Posterior vena cava (tissue), 2 donors: ENCODE measurements at places on chromosomes 7 and 10. TPM values are rescaled to one million over a fixed set of nuclear protein-coding genes. Genes with fewer than 3 reads are reported as not detected.
A peak's percentile ranks its signal among the peaks of the same experiment; 100 is the strongest.

DNA sequence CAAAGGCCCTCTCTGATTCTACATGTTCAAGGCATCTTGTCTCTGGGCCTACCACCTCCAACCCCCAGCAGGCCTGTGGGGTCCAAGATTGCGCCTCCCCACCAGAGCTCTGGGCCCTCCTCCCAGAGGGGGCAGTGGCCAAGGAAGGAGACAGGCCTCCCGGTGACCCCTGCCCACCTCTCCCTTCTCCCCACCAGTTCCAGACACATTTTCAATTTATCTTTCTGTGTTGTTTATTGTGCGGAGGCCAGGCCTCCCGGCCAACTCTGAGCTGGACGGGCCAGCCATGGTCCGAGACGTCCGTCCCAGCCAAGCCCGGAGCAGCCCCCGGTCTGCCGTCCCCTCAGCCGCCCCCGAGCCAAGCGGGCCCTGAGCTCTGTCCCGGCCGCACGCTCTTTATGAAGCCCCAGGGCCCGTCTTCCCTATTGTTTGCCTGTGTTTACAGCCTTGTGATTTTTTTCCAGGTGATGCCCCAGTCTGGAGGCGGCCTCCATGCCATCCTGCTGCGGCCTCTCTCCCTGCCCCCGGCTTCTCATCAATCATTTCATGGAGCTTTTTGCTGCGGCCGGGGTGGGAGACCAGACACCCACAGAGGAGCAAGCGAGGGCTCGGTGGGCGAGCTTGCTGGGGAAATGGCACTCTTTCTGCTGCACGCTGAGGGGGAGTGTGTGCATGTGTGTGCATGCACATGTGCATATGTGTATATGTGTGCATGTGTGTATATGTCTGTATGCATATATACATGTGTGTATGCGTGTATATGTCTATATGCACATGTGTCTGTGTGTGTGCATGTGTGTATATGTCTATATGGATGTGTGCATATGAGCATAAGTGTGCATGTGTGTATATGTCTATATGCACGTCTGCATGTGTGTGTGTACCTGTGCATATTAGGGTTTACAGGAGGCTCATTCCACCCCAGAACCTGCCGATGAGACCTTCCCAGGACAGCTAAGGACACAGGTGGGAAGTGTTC is 52.7 kb upstream of the ELN start:
- peak; percentile 79 for DNase-seq

- DNase-seq, result no peak
These were observed 55.4 kb downstream of the EEPD1 start for GRCh38 chr7:36208426-36208825.

NPSR1 gene
- total RNA-seq, result not detected

CPN1 gene
- not detected for total RNA-seq

DNA sequence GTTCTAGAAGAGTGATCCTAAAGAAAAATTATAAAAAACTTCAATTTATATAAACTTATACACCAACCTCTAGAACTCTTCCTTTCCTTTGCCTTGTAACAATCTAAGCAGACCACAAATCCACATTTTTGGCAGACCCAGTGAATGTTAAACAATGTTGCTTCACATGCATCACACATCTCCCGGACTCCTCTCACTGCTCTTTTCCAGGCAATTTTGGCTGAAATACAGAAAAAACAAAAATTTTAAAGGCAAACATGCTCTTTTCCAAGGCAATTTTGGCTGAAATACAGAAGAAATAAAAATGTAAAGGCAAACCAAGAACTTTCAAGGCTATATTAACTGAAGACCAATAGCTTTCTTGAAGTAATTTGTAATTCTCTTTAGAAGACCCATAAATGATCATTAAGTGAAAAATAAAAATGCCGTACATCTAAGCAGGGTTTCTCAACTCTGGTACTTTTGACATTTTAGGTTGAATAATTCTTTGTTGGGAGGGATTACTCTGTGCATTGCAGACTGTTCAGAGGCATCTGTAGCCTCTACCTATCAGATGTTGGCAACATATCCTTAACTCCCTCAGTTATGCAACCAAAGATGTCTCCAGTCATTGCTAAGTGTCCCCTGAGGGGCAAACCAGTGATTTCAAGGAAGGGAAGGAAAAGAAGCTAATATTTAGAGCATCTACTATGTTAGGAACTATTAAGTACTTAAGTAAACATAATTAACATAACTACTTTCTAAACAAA is 64.4 kb downstream of the NRBF2 start:
- no peak for DNase-seq

DNA sequence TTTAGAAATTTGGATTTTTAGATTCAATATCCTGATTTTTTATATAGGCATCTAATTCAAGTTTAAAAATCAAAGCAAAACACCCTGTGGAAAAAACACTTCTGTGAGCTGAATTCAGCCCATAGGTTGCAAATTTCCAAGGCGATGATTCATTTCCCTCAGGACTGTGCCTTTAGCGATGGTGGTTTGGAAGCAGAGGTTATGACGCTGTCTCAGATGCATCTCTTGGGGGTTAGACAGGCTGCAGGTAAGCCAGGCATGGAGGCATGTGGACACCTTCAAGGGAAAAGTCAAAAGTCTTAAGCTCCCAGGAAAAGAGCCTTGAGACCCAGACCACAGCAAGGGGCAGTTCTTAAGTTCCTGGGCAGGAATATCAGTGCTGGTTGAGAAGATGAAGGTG is 9.5 kb upstream of the FRA10AC1 start:
- DNase-seq, result no peak
